ENCODE measurements at places on chromosomes 3 and 15. TPM values are rescaled to one million over a fixed set of nuclear protein-coding genes. Genes with fewer than 3 reads are reported as not detected.

DNA sequence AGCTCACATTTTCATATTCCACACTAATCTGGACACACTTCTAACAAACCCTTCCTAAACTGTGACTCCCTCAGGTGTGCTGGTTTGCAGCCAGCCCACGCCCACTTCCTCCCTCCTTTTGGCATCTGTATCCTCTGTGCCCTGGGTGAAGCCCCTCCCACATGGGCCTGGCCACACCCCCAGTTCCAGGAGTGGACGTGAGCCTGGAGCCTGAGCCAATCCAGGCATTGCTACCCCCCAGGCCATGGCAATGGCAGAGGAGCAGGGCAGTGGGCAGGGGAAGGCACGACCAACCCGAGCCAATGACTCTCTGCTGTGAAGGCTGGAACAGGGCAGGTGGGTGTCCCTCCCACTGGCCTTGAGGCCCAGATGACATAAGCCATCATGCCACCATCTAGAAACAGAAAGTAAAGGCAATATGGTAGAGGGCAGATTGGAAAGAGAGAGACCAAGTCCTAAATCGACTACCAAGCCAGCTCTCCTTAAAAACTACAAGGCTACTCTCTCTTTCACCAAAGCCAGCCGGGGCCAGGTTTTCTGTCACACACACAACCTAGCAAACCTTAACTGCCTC is 18.6 kb downstream of the FAM174B start:
- DNase-seq: no peak

DNA sequence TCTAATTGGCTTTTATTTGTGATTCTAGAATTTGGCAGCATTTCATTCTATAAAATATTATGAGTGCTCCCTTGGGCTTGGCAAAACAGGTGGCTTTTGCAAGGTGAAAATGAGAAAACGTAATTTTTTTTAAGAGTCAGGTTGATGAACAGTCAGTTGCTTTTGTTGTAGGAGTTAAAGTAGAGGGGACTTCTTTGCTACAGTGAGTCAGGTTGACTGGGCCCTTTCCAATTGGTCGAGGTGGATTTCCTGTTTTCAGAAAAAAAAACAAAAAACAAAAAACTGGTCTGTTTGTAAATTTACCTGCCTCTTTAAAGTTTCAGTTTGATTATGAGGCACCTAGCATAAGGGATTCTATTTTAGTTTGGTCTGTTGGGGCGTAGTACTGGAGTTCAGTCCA is 1469.4 kb upstream of the GBE1 start:
- DNase-seq: no peak

- no peak for DNase-seq
These were observed 14.9 kb upstream of the TM4SF4 start for GRCh38 chr3:149459491-149460059.

DNA sequence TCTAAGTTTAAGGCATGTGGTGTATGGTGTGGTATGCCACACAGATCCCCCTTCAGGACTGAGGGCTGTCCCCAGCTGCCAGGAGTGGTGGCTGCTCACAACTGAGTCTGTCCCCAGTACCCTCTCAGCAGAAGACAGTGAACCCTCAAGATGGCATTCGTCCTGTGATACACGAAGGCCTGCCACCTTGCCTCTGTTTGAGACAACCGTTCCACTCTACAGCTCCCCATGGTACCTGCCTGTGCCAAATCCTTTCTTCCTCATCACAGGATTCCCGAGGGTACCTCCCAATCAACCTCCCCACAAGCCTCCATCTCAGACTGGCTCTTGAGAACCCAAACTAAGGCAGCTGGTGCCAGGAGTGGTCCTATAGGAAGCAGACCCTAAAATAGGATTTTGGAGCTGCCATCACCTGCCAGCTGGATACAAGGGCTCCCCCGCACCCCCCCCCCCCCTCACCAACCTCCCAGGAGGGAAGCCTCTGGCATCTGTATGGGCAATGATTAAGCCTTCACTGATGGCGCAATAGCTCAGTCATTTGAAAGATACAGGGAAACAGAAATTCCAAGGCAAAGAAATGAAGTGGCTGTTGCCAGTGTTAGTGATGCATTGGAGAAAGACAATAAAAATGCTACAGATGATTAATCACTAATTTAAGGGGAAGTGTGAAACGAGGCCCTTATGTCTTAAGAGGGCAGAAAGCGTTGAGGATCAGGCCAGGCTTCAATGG is 230.0 kb upstream of the LYSMD4 start:
- DNase-seq: no peak

GRCh38 chr3:157572559-157573270 is 69.5 kb upstream of the VEPH1 start:
- DNase-seq: no peak

GRCh38 chr15:91237445-91237844 is 137.4 kb downstream of the SV2B start:
- no peak for DNase-seq

GRCh38 chr3:42010530-42010929 is 48.6 kb upstream of the ULK4 start:
- DNase-seq: no peak

DNA sequence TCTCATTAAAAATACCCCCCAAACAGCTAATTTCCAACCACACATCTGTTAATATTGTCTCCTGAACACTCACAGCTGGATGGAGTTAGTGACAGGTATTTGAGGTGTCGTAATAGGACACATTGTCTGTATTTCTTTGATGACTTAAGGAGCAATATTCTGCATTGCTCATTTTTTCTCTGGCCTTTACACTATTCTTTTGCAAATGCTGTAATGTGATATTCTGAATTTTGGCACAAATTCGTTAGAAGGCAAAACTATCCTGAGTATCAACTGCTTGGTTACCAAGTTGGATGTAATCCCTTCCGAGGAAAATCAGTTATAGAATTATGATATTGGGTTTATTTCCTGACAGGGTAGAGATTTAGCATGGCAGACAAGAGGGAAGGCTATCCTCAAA is 1030.2 kb downstream of the MCTP2 start:
- DNase-seq: no peak

GRCh38 chr3:48681541-48681880 is 4.2 kb downstream of the NCKIPSD start:
- no peak for DNase-seq

DNA sequence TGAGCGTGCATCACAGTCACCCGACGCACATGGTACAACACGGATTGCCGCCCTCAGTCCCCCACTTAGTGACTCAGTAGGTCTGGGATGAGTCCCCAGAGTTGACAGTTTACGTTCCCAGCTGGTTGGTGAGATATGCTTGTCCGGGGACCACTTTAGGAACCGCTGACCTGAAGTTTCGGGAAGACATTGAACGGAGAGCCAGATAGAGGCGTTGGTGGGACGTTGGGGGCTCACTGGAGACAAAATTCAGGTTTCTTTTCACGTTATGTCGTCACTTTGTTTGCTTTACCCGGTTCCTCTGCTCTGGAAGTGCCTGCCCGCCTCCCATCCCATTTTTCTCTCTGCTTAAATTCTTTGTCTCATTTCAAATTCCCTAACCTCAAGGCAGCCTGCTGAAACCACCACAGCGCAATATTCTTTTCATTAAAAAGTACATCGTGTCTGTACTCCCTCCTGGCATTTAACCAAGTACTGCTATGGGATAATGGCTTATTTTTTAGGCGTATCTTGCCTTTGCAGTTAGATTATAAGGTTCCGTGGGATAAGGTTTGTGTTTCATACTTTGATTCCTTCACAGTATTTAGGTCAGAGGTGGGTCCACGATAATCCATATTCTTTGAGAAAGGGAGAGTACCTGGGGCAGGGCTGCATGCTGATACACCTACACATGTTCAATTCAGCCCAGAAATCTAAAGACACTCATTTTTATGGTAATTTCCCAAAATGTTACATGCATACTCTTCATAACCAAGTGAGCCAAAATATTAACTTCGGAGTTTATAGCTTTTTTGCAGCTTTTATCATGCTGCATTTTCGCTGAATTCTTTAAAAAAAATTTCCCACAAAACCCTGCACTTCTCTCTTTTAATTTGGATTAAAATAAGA is 921 bp downstream of the LMLN start:
- no peak for DNase-seq

DNA sequence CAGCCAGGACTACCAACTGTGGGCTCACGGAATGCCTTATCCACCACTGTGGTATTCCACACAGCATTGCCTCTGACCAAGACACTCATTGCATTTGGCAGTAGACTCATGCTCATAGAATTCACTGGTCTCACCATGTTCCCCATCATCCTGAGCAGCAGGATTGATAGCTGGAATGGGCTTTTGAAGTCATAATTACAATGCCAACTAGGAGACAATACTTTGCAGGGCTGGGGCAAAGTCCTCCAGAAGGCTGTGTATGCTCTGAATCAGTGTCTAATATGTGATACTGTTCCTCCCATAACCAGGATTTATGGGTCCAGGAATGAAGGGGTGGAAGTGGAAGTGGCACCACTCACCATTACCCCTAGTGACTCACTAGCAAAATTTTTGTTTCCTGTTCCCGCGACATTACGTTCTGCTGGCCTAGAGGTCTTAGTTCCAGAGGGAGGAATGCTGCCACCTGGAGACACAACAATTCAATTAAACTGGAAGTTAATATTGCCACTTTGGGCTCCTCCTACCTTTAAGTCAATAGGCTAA is 58.6 kb upstream of the CCDC80 start:
- no peak for DNase-seq

GRCh38 chr3:73259856-73260255 is 198.4 kb downstream of the EBLN2 start:
- no peak for DNase-seq

DNA sequence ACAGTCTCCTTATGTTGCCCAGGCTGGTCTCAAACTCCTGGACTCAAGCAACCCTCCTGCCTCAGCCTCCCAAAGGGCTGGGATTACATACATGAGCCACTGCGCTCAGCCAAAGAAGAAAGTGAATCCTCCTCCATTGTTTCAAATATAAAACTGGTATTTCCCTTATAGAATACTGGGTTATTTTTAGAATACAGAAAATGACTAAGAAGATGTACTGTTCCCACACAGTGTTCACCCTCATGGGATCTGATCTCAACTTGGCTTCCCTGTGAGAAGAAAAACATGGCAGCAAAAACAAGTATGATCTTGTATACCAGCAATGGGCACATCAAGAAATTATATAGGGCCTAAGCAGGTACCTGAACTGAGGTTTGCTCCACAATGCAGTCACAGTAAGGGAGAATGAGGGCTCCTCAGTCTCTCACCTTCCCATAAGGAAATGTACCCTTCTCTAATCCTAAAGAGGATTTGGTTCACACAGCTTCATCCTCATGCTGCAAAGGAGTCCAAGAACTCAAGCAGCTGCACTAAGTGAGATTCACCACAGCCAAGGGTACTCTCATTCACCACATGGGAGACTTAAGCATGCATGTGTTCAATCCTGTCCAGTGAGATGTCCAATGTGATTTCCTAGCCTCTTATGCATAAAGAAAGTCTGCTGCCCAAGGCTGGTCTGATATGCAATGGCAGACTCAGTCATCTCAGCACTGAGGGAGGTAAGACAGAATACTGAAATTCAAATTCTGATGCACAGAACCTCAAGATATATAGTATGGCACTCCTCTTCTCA is 25.8 kb downstream of the USP4 start:
- DNase-seq: no peak

- no peak for DNase-seq
These were observed 497.8 kb upstream of the NR2F2 start for GRCh38 chr15:95832668-95833067.

- DNase-seq: no peak
These were observed 27.7 kb upstream of the CLDN16 start for GRCh38 chr3:190360228-190360627.

SAMMSON gene
- not detected for polyA plus RNA-seq

AHSG gene
- polyA plus RNA-seq: 1.0 TPM

LMLN gene
- 8.4 TPM for polyA plus RNA-seq

ST8SIA2 gene
- polyA plus RNA-seq: 6.0 TPM

PLXNB1 gene
- 140 TPM for polyA plus RNA-seq

OSTN gene
- polyA plus RNA-seq: 5.3 TPM

PTH1R gene
- 144 TPM for polyA plus RNA-seq

KBTBD8 gene
- 1.4 TPM for polyA plus RNA-seq
